Progenitor cell of endocrine pancreas (in vitro differentiated cells): ENCODE measurements at places on chromosomes 7 and 10. TPM values are rescaled to one million over a fixed set of nuclear protein-coding genes. Genes with fewer than 3 reads are reported as not detected.

Gene ATRNL1
- 24.2 and 25.9 TPM in 2 replicates for total RNA-seq

Gene SLC18A3
- 0.20 TPM in 1 of 2 replicates, not detected in the other for total RNA-seq

Gene RPEL1
- not detected in 2 replicates for total RNA-seq

Gene SLC26A5
- total RNA-seq: 0.17 TPM in 1 of 2 replicates, not detected in the other

Gene DYNC1I1
- 1.6 and 2.6 TPM in 2 replicates for total RNA-seq

DNA sequence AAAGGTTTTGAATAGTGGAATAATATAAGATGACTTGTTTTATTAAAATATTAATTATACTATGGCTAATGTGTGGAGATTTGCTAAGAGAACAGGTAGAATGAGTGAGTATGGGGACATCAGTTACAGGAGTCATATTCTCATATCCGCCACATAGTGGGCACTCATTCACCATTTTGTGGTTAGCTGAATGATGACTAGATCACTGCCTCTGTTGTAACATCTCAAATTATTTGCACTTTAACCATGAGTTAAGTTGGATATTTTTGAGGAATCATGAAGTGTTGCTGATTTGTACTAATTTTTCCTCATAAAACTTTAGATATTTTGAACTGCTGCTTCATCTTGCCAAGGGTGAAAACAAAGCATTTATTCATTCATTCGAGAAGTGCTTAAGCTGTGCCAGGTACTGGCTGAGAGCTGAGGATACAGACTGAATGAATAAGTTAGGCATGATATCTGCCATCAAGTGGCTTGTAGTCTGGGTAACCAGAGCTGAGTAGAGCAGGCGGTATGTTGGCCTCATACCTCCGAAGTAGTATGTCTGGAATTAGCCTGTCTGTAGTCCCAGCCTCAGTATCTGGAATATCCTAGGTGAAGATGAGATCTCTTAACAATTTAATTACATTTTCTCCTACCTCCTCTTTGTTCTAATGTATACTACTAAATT lies 100.5 kb downstream of the ZEB1 start:
- DNase-seq: no peak

- DNase-seq: no peak
Observed at GRCh38 chr7:96184783-96185182, 137.1 kb downstream of the SLC25A13 start.

DNA sequence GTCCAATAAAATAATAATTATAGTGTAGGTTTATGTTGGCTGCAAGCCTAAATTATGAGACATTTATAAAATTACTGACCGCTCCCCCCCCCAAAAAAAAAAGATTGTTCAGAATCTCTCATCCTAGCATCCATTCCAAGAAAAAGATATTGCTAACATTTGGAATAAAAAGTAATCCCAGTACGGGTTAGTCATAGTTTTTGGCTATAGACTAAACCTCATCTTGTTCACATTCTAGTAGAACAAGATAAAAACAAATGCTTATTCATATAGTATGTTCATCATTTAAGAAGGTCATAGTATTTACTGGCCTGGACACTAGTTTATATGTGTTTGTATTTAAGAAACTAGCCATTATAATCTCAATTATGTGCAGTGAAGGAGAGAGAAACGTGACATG lies 44.0 kb downstream of the ADK start:
- no peak for DNase-seq

- DNase-seq: no peak
Observed at GRCh38 chr7:111364413-111364812, 197.9 kb downstream of the IMMP2L start.

DNA sequence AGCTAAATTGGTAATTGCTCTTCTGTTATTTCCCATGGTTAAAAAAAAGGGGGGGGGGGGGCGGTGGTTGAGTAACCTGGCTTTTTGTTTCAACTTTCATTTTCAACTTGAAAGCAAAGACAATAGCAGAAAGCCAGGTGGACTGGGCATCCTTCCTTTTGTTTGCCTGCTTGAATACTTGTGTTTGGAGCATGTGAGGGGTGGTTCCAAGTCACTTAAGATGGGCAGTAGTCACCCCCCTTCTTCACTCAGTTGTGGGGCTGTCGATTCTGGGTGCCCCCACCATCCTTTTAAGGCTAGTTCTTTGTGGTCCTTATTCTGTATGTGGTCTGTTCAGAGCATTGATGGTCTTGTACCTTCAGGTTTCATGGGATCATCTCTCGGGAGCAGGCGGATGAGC lies 165.6 kb upstream of the PRR15 start:
- DNase-seq: no peak

GRCh38 chr10:73117976-73118743 lies 7.9 kb downstream of the NUDT13 start:
- DNase-seq: no peak

DNA sequence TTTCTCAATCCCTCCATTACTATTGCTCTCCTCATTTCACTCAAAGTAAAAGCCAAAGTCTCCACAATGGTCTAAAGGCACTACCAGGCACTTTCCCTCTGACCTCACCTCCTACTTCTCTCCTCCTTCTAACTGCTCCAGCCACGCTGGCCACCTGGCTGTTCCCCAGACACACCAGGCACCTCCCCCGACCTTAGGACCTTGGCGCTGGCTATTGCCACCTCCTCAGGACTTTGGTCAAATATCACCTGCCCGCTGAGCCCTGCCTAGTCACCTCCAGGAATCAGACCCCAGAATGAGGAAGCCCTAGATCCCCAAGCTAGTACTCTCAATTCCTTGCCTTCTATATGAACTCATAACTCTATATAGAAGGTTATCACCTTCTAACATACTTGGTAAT lies 66.2 kb upstream of the STEAP1B start:
- no peak for DNase-seq

DNA sequence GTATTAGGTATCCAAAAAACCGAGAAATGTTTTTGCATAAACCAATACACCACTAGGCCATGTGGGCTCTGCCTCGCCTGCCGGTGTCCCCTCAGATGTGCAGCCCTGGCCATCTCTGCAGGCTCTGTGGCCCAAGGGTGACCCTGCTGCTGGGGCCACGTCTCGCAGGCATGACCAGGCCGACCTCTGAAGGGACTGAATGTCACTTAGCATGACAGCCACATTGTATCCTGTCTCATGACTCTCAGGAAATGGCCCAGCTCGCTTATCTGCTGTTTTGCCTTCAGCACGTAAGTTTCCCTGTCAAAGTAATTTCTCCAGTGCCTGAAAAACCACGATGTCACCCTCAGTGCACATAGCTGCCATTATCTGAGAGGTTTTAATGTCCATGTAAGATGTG lies 49.5 kb upstream of the ZNF32 start:
- no peak for DNase-seq

DNA sequence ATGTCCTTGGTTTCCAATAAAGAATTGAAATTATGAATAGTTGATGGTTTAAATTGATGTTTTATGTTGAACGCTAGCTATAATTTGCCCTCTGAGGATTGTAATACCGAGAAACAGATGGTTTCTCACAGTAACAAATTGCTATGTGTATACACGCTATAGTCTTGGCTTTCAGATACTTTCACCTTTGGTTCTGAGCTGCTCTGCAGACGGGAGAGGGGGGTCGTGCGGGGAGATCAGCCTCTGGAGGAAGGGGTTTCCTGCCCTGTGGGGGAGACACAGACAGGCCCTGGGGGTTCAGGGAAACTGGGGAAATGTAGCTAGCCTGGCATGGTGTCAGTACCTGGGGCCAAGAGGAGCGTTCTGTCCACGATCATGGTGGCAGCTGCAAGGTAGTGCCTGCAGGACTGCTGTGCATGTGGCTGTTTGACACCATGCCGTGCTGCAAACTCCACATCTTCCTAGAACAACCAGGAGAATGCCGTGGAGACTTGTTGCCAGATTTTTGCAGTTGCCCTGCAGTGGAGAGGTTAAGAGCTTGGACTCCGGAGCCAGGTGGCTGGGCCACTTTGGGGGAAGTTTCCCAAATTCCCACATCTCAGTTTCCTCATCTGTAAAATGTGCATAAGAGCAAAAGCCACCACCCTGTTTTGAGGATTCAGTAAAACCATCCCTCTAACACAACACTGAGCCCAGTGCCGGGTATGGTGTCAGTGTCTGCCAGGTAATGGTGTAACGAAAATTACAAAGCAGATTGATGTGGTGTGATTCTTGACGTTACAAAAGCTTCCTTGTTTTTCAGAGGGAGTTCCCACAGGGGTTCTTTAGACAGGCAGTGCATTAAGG lies 167.9 kb downstream of the CUX1 start:
- DNase-seq: no peak

- DNase-seq: no peak
Observed at GRCh38 chr7:45962861-45963260, 41.8 kb upstream of the IGFBP3 start.

DNA sequence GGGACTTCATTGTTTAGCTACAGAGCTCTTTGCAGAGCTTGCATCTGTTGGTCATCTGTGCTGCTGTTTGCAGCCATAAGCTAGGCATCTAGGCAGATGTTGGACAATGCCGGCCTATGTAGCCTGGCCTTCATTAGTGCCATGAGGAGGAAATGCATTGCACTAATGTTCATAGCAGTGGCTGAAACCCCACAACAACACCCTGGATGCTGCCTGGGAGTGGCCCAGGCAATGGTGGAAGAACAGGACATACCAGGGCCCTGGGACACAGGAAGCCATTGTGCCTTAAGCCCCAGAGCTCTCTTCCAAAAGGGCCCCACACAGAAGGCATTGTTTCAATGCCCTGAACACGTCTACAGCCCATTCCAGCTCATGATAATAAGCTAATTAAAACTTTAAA lies 131.5 kb upstream of the LYZL1 start:
- no peak for DNase-seq
